ENCODE measurements at places on chromosomes 1 and 21.

GRCh38 chr1:94182191-94182590 is 55.2 kb downstream of the ARHGAP29 start:
- DNase-seq, result no peak

DNA sequence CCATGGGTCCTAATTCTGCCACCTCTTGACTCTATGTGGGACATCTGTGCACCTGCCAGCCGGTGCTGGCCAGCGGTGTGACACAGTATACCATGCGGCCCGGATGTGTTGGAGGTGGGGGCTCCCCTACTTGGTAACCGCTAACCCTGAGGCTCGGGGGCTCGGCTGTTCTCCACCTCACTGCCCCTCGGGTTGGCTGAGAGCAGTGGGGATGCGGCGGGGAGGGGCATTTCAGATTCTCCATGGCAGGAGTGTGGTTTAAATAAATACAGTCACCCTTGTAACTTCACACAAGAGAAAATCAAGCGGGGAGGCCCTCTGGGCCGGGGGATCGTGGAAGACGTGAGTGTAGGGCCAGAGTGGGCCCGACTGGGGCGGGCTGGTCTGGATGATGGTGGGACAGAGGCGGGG is 11.0 kb downstream of the KRTAP10-1 start:
- no peak for DNase-seq

- DNase-seq, result no peak
Observed at GRCh38 chr1:37974567-37974966, 15.3 kb downstream of the SF3A3 start.

DNA sequence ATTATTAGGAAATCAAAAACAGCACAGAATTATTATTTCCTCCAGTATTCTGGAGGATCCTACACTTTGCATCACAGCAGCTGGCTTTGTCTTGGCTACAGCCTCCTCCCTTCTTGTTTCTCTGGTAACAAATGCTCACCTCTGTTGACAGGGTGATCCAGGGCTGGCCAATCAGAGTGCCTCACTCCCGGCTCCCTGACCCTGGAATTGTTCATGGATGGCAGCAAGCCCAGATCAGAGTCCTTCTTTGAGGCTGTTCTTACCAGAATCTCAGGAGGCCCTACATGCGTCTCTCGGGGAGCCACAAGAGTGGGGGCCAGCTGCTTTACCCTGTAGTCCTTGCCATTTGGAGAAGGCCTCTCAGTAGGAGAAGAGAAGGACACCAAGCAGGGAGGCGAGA is 48.4 kb upstream of the IGSF5 start:
- DNase-seq, result no peak

GRCh38 chr21:45415943-45416611 is 11.1 kb downstream of the COL18A1 start:
- DNase-seq, result no peak

GRCh38 chr1:56286506-56286905 is 292.9 kb downstream of the PLPP3 start:
- DNase-seq, result no peak

DNA sequence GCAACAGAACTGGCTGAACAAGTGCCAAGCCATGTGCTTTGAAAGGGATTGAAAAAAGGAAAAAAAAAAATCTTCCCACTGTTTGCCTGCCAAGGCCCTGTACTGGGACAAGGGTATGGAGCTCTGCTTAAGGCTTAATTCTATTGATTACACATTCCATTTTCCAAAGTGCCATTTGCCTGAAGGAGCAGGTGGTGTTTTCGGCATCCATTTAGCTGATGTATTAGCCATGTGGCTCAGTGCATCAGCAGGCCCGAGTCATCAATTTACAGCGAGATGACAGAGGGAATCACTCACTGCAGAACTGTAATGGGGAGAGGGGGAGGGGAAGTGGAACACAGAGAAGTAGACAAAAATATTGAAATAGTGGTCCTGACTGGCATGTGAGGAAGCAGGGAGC is 144.2 kb upstream of the BEND5 start:
- DNase-seq, result no peak

DNA sequence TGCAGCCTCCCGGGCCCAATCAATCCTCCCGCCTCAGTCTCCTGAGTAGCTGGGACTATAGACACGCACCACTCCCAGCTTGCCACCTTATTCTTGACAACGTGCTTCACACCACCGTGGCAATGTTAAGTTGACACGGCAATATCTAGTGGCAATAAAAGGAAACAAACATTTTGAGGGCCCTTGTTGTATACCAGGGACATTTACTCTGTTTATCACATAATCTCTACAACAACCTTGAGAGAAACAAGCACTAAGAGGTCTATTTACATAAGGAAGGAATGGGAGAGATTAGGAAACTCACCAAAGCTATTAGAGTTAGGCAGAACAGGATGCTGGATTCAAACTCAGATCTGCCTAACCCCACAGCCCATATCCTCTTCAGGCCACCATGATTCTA is 3.1 kb downstream of the KLHDC8A start:
- no peak for DNase-seq

DNA sequence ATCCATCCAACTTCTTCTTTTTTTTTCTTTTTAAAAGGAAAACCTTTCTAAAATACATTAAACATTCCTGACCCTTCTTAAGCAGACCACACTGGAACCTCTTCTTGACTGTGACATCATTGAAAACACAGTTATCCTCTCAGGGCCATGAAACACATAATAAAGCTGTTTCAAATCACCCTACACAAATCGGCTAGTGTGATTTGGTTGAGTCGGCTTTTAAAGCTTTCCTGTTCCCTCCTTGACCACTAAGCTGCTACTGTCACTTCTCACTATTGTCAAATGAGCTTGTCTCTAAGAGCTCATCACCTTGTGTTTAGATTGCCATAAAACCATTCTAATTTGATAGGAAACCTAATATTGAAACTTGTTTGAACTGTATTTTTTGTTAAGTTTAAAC is 5.9 kb downstream of the USP24 start:
- DNase-seq, result no peak

DNA sequence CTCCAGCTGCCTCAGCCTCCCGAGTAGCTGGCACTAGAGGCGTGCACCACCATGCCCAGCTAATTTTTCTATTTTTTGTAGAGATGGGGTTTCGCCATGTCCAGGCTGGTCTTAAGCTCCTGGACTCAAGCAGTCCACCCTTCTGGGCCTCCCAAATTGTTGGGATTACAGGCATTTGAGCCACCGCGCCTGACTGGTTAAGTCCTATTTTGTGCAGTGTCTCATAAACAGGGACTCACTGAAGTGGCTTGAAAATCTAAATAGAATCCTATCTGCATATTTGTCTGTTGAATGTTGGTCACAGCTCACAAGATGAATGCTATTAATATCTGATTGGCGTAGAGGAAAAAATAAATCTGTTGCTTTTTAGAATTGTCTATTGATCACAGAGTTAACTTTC is 5.9 kb upstream of the CHAF1B start:
- no peak for DNase-seq

DNA sequence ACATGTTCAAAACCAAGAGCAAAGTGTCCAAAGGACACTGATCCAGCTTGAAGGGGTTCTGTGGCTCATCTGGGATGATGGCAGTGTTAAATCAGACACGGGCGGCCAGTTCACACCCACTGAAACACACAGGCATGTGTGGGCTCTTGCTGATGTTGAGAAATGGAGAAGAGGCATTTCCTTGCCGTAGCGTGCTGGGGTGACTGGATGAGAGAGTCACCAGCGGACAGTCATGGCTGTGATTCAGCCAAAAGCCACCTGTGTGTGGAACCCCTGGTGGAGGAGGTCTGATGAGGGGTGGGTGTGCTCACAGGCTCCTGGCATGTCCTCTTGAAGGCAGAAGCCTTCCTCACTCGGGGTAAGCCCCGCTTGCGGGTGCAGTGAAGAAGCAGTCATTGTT is 7.2 kb downstream of the C1orf35 start:
- no peak for DNase-seq

GRCh38 chr1:69540052-69540451 is 27.7 kb upstream of the LRRC7 start:
- DNase-seq, result no peak

DNA sequence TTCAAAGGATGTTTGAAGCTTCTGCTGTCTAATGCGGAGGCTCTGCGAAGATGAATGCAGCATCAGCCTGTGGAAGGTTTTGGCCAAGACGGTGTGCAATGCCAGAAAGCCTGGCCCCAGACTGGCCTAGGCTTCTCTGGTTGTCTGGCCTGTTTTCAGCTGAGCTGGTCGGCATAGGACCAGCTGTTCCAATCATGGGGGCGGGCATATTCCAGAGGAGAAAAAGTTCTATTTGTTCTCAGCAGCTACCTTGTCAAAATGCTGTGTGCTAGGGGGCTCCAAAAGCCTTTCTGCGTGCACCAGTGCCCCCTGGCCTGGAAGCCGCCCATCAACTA is 57.6 kb downstream of the TGFB2 start:
- DNase-seq, result no peak

GRCh38 chr1:186435336-186435735 is 25.6 kb downstream of the PDC start:
- no peak for DNase-seq

- no peak for DNase-seq
Observed at GRCh38 chr1:16900751-16901150, 5.0 kb downstream of the RNU1-2 start.
